ENCODE measurements at places on chromosomes 7 and 10. TPM values are rescaled to one million over a fixed set of nuclear protein-coding genes. Genes with fewer than 3 reads are reported as not detected.

The C7orf33 gene
- not detected for total RNA-seq

DNA sequence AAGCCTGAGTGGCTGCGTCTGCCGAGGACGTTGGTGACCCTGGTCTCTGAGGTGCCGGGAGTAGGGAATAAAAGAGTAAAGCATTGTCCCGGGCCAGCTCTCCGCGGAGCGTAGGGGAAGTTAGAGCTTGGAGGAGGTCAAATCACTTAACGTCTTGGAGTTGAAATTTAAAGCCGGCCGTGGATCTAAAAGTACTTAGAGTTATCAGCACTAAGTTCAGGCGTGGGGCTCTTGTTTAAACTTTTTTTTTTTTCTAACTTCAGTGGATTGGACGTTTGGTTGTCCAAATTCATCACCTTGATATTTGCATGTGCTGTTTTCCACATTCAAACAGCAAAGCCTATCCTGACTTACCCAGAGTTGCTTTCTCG is 700 bp downstream of the NIPSNAP2 start:
- H3K27ac ChIP-seq = peak overlapping the region; percentile 98
- no peak for DNase-seq
- H3K4me3 ChIP-seq = peak overlapping the region; percentile 62
- H3K36me3 ChIP-seq = peaks cover 32% of the 10 kb centered on the region
- H3K27me3 ChIP-seq = no peaks in the 10 kb centered on the region
- peaks cover 3% of the 10 kb centered on the region for H3K4me1 ChIP-seq

The ZNF365 gene
- 0.21 TPM for total RNA-seq

The AKR1D1 gene
- not detected for total RNA-seq

- no peak for DNase-seq
- peaks cover 11% of the 10 kb centered on the region for H3K4me1 ChIP-seq
- peaks cover 72% of the 10 kb centered on the region for H3K27me3 ChIP-seq
- H3K36me3 ChIP-seq = no peaks in the 10 kb centered on the region
These were observed 60.3 kb upstream of the LBX1 start for GRCh38 chr10:101289541-101289940.

DNA sequence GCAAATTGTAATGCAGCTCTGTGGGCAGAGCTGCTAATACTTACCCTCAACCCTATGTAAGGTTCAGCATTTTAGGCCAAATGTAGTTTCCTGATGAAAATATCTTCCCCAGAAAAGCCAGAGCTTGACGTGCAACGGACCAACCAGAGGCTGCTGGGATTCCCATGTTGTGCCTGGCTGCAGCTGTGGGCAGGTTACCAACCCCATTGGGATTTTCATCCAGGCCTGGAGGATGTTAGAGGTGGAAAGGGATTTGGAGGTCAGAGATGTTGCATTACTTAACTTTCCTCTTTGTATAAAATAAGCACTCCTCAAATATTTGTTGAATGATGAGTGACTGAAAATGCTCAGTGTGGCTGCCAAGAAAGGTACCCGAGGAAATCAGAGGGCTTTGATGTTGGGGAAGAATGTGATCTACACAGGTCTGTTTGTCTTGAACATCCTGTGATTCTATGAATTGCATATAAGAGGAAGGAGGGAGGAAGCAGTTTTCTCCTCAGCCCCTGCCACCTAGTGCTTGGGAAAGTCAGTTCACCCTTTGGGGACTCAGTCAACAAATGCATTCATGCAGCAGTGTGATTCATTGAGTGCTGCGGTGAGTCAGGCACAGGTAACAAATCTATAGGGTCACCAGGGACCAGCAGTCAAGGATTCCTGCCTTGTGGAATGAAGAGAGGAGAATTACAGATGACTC is 487.2 kb downstream of the RPS24 start:
- no peaks in the 10 kb centered on the region for H3K4me1 ChIP-seq
- H3K27me3 ChIP-seq = no peaks in the 10 kb centered on the region
- DNase-seq = no peak
- no peak overlapping the region for H3K27ac ChIP-seq
- no peaks in the 10 kb centered on the region for H3K36me3 ChIP-seq

GRCh38 chr10:81502677-81503359 is 372.2 kb upstream of the NRG3 start:
- no peak overlapping the region for H3K27ac ChIP-seq
- no peak for DNase-seq
- no peaks in the 10 kb centered on the region for H3K27me3 ChIP-seq
- no peaks in the 10 kb centered on the region for H3K36me3 ChIP-seq
- H3K4me1 ChIP-seq = no peaks in the 10 kb centered on the region

The AKR1C3 gene
- 12.7 TPM for total RNA-seq

- no peak overlapping the region for H3K4me3 ChIP-seq
- DNase-seq = no peak
- H3K4me1 ChIP-seq = peaks cover 2% of the 10 kb centered on the region
- no peak overlapping the region for H3K27ac ChIP-seq
- H3K27me3 ChIP-seq = peaks cover 44% of the 10 kb centered on the region
- H3K36me3 ChIP-seq = no peaks in the 10 kb centered on the region
These were observed 63.5 kb downstream of the LGI1 start for GRCh38 chr10:93821051-93821772.

- peaks cover 64% of the 10 kb centered on the region for H3K4me1 ChIP-seq
- H3K36me3 ChIP-seq = no peaks in the 10 kb centered on the region
- H3K27me3 ChIP-seq = no peaks in the 10 kb centered on the region
- no peak for DNase-seq
- H3K27ac ChIP-seq = peak overlapping the region; percentile 75
These were observed 60.2 kb downstream of the VCL start for GRCh38 chr10:74058071-74058470.

- H3K4me1 ChIP-seq = no peaks in the 10 kb centered on the region
- DNase-seq = no peak
- no peak overlapping the region for H3K27ac ChIP-seq
- no peaks in the 10 kb centered on the region for H3K36me3 ChIP-seq
- no peaks in the 10 kb centered on the region for H3K27me3 ChIP-seq
These were observed 85.2 kb upstream of the AMPH start for GRCh38 chr7:38716397-38716796.

- no peak overlapping the region for H3K27ac ChIP-seq
- no peak overlapping the region for H3K4me3 ChIP-seq
- H3K27me3 ChIP-seq = no peaks in the 10 kb centered on the region
- no peaks in the 10 kb centered on the region for H3K36me3 ChIP-seq
- DNase-seq = no peak
These were observed 41.8 kb downstream of the VIPR2 start for GRCh38 chr7:159102681-159103381.

DNA sequence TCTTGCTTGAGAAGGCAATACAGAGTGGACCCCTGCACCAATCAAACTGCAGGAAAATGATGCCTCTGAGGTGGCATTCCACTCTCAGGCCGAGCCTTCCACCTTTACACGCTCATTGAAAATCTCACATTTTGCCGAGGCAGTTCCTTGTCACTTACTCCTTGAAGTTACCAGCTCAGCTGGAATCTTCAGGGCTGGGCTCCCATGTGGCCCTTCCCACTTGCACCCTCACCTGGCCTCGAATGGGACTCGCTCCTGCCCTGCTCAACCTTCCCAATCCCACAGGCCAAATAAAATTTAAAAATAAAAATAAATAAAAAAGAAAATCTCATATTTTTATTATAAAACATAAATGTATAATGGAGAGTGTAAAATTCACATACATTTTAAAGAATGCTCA is 790.7 kb upstream of the COBL start:
- no peaks in the 10 kb centered on the region for H3K27me3 ChIP-seq
- H3K4me3 ChIP-seq = no peak overlapping the region
- no peak overlapping the region for H3K27ac ChIP-seq
- no peaks in the 10 kb centered on the region for H3K4me1 ChIP-seq
- DNase-seq = no peak

GRCh38 chr7:91285696-91286355 is 21.6 kb downstream of the FZD1 start:
- no peak for DNase-seq
- H3K4me1 ChIP-seq = no peaks in the 10 kb centered on the region
- no peaks in the 10 kb centered on the region for H3K27me3 ChIP-seq
- no peak overlapping the region for H3K4me3 ChIP-seq

The MBL2 gene
- not detected for total RNA-seq

The DGKB gene
- total RNA-seq = 0.17 TPM

- no peak overlapping the region for H3K27ac ChIP-seq
- DNase-seq = no peak
- peaks cover 11% of the 10 kb centered on the region for H3K27me3 ChIP-seq
- H3K4me1 ChIP-seq = no peaks in the 10 kb centered on the region
These were observed 146.5 kb upstream of the PRSS1 start for GRCh38 chr7:142602756-142603155.

The RPS24 gene
- 990 TPM for total RNA-seq

DNA sequence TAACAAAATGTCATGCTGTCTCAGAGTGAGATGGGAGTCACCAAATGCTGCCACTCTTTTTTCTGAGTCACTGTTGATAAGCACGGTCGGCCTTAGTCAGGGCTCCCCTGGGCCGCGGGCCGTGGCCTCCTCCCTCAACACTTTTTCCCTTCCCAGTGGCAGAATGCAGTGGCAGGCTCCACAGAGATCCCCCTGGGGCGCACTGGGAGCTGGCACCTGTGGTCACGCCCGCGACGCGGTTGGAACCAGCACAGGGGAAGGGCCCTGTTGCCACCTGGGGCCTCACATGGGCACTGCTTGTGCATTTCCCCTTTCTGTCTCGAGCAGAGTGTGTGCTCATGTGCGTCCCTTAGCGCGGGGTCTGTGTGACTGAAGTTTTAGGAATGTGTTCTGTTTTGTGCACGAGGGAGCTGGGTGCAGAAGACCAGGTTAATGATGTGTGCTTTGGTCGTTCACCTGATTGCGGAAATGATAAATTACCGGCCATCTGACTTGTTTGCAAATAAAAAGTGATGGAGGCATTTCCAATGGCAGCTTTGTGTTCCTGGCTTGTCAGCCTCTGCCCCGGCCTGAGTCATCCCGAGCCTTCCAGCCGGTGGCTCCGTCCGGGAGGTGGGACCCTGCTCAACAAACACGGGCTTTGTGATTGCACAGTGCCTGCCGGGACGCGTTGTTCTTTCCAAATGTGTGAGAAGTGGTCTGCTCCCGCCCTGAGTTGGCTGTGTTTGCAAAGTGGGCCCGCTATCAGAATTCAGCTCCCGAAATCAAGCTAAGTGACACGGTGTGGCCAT is 100.7 kb downstream of the NKX6-2 start:
- no peaks in the 10 kb centered on the region for H3K27me3 ChIP-seq
- peak; percentile 54 for DNase-seq
- H3K4me3 ChIP-seq = no peak overlapping the region
- H3K27ac ChIP-seq = no peak overlapping the region
- H3K36me3 ChIP-seq = no peaks in the 10 kb centered on the region

DNA sequence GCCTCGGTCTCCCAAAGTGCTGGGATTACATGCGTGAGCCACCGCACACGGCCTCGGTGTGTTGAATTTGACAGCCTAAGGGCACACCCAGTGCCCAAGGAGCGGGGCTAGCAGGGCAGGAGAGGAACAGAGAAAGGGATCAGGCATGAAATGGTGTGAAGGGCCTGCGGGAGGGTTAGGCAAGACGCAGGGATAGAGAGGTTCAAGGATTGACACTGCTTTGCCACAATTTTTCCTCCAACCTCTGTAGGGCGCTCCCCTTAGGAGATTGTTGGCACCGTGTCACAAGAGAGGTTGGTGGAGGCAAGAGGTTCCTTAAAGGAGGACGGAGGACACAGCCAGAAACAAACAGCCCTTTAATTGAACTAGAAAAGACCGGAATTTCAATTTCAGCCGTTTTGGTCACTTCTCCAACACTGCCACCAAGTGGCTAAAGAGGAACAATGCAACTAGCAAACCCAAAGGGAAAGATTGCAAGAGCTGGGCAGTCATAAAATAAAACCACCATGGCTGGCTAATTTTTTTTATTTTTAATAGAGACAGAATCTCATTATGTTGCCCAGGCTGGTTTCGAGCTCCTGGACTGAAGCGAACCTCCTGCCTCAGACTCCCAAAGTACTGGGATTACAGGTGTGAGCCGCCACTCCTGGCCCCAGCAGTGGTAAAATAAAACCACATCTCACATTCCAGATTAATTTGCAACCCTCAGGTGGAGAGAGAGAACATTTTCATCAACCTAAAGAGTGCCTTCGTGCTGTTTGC is 6.9 kb upstream of the CREB3L2 start:
- H3K4me1 ChIP-seq = no peaks in the 10 kb centered on the region
- H3K27ac ChIP-seq = no peak overlapping the region
- no peaks in the 10 kb centered on the region for H3K36me3 ChIP-seq
- H3K27me3 ChIP-seq = no peaks in the 10 kb centered on the region
- no peak for DNase-seq
- no peak overlapping the region for H3K4me3 ChIP-seq

DNA sequence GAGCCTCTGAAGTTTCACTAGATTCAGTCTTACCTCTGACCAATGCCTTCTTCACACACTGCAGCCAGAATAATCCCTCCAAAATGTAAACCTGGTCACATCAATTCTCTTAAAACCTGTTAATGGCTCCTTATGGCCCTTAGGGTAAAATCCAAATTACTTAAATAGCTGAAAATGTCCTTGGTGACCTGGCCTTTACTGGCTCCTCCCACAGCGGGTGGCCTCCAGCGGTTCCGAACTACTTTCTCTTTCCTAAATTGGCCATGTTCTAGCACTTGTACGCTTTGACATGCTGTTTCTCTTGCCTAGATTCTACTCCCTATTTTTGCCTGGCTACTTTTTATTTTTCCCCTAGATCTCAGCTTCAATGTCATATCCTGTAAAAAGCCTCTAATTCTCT is 36.1 kb downstream of the AGK start:
- H3K4me3 ChIP-seq = no peak overlapping the region
- no peak overlapping the region for H3K27ac ChIP-seq
- H3K4me1 ChIP-seq = peaks cover 8% of the 10 kb centered on the region

GRCh38 chr10:42938351-42938750 is 138.5 kb upstream of the RET start:
- H3K27ac ChIP-seq = no peak overlapping the region
- H3K4me1 ChIP-seq = peaks cover 7% of the 10 kb centered on the region
- H3K4me3 ChIP-seq = no peak overlapping the region
- peaks cover 25% of the 10 kb centered on the region for H3K27me3 ChIP-seq
- DNase-seq = no peak

DNA sequence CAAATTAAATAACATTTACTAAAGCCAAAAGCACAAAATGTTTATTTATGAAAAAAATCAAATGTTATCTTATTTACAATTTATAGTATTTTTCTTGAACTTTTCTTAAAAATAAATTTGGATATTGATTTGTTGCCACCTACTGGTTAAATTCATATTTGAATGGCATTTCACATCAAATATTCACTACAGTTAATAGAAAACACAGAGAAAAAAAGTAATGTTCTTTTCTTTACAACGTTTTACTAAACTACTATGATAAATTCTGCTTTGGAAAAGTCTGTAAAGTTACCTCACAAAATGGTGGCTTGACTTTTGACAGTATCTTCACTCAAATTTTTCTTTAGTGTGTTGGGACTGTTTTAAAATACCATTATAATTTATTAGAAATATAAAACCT is 52.7 kb downstream of the SRPK2 start:
- no peaks in the 10 kb centered on the region for H3K4me1 ChIP-seq
- no peaks in the 10 kb centered on the region for H3K36me3 ChIP-seq
- DNase-seq = no peak
- no peak overlapping the region for H3K4me3 ChIP-seq
- H3K27ac ChIP-seq = no peak overlapping the region
